ENCODE measurements at places on chromosomes 2 and 18.
A peak's percentile ranks its signal among the peaks of the same experiment; 100 is the strongest.

- no peak for DNase-seq
These were observed 679.7 kb downstream of the METTL4 start for GRCh38 chr18:1891641-1892040.

- DNase-seq: no peak
These were observed at the start of gene SP140 for GRCh38 chr2:230225486-230225885. Gene SP140 (plus strand): TSS chr2:230225736. CDS start chr2:230225845, 109 bp downstream.

DNA sequence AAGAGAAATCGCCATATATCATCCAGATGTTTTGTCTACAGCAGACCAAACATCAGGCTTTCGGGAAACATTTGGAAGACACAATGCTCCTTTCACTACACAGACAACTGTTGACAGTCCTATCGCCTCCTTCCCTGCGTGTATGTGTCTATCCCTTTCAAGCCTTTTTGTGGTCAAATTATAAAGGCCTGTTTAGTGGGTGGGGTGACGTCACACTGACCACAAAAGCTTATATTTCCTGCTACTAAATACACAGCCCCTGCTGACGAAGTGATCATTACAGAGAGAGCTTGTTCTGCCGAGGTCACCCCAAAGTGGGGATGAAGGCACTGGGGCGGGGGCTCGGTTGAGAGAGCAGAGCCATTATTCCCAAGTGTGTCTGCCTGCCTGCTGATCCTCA is 302.7 kb upstream of the TNP1 start:
- DNase-seq: peak; percentile 91

DNA sequence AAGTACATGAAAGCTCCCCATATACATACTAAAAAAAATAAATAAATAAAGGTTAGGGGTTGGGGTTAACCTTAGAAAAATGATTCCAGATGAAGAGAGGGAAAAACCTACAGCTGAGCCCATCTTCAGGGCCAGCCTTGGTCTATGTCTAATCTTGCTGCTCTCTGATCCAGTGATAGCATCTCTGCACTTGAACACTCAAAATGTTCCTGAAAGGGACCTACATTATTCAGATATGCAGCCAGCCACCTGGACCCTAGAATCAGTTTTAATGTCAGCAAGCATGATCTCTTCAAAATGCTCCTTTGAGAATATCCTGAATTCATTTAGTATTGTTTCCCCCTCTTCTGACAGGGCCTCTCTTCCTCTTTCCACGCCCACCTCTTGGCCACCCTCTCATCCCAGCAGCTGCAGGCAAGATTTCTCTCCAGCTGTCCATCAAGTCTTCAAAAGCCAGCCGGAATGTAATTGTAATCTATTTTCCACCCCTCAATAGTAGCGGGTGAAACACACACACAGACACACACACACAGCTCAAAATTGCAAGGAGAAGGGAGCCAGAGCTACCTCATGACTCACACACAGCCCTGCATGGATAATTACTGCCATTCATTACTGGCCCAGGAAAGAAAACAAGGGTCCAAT is 135.5 kb downstream of the MYO3B start:
- DNase-seq: peak; percentile 44

GRCh38 chr2:235647877-235648276 is 154.0 kb downstream of the AGAP1 start:
- no peak for DNase-seq

GRCh38 chr2:55158111-55158814 is 73.8 kb downstream of the CLHC1 start:
- no peak for DNase-seq

Data from astrocyte of the cerebellum (primary cell).